ENCODE measurements at places on chromosomes 7 and 10.

GRCh38 chr7:74514131-74514591, 60.5 kb downstream of the GTF2IRD1 start:
- DNase-seq = no peak

- DNase-seq = no peak
Measured at GRCh38 chr10:109889867-109890266, 33.4 kb downstream of the XPNPEP1 start.

- DNase-seq = no peak
Measured at GRCh38 chr10:76357726-76358415, 926.4 kb downstream of the LRMDA start.

GRCh38 chr10:3783682-3784432, 1.2 kb downstream of the KLF6 start:
- no peak for DNase-seq

DNA sequence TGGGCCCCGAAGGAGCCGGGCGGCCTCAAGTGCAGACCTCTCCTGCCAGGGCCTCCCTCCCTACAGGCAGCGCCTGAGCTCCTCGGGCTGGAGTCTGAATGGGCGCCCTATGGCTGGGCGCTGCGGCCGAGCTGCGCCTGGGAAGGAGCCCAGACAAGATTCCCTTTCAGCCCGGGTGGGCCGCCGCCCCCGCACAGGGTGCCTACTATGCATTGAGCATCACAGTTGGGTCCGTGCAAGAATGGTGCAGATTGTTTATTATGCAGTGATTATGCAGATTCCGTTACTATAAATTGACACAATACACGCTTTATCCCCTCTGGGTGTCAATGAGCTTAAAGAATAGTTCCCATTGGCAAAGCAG, 77.2 kb upstream of the PDGFA start:
- DNase-seq = no peak

DNA sequence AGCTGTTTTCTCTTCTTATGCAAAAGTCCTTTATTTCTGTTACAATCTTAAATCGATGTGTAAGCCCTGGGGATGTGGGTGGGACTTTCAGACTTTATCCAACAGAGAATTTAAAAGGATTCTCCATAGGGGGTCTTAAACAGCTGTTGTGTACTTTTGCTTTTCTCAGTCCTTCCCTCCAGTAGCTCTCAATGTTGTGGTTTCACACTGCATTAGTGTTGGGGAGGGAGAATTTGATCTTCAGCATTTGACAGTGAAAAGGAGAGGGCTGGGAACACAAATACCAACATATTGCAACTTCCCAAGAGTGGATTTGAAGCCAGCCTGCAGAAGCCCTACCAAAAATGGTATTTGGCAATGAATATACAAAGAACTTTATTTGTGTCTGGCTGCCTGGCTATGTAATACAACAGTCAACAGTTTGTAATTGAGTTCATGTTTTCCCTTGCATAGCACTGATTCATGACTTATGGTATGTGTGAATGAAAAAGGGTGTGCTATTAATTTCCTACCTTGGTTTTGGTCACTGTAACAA, 80.1 kb upstream of the CAPZA2 start:
- DNase-seq = no peak

GRCh38 chr7:134782121-134782623, 2.7 kb downstream of the CALD1 start:
- no peak for DNase-seq

DNA sequence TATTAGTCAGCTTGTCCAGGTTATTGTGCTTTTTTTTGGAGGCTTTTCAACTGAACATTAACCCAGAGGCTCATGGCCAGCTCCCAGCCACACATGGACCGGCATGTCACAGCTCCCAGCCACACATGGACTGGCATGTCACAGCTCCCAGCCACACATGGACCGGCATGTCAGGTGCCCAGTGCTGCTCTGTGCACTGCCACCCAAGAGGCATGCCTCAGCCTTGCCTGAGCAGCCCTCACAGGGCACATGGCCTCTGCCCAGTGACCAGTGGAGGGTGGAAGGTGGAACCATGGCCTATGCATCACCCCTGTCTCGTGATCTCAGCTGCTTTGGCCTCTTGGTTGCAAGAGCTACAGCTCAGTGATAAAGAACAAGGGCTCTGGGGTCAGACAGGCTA, 119.8 kb downstream of the OAT start:
- DNase-seq = no peak

- DNase-seq = no peak
Measured at GRCh38 chr10:126618466-126618865, 52.0 kb downstream of the C10orf90 start.

DNA sequence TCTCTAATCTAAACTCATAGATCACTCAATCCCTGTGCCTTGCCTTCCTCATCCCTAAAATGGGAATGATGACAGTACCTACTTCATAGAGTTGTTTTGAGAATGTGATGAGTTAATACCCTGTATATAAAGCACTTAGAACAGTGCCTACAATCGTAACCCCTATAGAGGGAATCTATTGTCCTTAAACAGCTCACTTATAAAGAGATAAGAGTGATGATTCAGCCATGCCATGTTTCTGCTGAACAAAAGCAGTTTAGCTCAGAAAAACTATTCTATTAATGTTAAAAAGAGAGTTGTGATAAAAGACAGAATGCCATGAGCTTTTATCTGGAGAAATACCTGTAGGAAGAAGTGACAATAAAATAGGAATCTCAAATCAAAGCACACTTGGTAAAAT, 63.6 kb downstream of the CUBN start:
- no peak for DNase-seq

DNA sequence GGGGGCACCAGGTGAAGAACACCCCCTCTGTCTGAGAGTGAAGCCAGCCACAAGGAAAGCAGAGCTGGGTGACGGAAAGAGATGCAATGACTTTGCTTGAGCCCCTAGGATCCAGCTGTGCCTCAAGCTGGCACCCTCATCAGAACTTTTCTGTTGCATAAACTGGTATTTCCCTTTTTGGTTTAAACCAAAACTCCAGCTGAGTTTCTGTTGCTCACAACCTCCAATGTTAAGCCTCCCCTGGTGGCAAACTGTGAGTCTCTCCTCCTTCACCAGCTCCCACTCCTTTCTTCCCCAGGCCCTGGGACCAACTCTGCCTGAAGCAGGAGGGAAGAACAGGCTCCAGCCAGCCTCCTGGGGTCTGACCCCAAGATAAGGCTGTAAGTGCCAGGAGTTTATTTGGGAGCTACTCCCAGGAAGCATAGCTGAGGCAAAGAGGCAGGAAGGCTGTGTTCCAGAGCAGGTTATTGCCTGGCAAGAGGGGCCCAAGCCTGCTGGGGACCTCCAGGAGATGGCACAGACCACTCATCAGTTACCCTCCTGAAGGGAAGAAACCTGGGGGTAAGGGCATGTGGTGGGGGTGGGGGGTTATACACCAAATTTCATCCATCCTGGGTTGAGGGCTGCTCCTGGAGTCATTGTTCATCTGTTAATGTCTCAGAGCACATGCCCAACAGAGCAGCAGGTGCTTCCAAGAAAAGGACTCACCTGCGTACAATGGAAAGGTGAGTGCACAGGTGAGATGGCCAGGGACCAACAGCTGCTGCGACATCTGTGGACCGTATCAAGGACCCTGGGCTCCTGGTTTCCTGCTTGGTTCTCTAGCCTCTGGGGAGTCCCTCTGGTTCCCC, 73.3 kb upstream of the NANOS1 start:
- no peak for DNase-seq

DNA sequence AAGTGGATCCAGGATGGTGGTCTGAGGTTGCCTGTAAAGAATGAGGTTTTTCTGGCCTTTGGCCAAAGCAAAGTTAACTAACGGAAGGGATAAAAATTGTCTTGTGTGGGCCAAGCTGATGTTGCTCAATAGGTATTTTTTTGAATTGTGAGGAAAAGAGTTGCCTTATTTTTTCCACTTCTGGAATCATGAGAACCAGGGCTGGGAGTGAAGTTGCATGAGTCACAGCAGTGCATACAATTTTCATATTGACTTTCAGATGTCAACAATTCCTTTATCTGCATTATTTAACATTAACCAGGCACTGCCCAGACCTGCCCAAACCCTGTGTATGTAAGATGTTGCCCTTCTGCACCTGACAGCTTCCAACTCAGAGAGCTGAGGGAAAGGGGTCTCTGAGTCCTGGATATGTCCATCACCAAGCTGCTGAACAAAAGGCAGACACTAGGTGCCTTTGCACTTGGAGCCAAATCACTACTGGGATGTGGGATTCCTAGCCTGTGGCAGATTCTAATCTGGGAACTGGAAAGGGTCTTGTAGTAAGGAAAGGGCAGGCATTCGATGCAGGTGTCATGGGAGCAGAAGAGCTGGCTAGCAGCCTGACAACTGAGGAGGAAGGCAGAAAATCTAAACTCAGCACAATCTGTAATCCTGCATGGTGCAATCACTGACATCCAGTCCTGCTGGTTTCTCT, 52.3 kb upstream of the SLC35B4 start:
- DNase-seq = no peak

DNA sequence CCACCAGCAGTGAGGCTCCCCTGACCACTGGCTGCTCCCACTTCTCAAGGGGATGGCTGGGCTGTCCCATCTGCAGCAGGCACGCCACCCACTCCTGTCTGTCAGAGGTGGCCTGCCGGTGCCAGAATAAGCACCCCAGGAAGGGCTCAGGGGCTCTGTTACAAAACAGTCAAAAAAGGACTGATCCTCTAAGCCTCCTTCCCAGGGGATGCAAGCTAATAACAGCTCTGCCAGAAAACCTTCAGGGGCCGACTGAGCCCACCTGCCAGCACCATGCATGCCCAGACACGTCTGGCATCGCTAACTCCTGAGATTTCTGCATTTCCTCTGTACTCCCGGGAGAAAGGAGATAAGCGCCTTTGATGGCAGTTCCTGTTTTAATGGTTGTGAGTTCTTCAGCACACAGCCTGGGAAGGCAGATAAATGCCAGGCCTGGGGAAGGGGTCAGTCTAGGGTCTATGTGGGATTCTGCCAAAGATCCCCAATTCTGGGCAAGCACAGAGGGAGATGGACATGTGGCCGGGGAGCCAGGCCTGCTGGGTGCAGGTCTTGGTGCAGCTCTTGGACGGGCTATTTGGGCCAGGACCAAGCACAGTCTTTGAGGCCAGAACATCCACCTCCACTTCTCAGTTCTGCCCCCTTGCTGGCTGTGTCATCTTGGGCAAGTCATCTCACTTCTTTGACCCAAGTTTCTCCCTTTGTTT, 128.4 kb downstream of the ARHGAP22 start:
- no peak for DNase-seq

- no peak for DNase-seq
Measured at GRCh38 chr10:49008091-49008490, 68.5 kb upstream of the LRRC18 start.

DNA sequence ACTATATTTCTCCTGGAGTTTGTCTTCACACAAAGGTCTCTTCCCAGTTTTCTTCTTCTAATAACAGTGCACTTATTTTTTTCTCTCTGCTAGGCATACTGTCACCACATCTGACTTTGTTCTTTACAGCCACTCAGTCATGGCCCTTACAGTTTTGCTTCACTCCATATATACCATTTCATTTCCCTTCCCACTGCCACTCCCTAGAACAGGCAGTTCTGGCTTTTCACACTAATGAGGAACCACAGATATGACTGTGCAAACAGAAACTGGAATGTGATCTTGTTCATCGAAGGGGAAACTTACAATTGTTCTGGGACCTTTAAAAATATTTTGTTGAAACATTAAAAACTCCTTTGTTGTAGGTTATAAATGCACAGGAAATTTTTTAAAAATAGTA, 67.3 kb downstream of the EPDR1 start:
- DNase-seq = no peak

DNA sequence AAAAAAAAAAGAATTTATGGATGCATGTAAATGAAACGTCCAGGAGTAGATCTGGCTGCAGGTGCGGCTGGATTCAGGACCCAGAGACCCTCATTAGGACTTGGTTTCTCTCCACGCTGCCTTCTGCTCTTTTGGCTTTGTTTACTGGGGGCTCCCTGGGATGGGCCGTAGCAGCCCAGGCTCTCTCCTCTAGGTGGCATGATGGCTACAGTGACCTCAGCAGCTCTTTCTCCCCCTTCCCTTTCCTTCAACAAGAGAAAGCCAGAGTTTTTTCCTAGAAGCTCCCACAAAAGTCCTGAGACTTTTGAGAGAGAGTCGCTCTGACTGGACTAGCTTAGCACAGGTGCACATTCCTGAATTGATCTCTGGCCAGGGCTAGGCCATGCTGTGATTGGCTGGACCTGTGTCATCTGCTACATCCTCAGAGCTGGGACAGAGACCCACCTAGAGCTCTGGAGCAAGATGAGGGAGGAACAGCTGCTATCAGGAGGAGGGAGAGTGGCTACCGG, 67.8 kb upstream of the PDCD4 start:
- no peak for DNase-seq

DNA sequence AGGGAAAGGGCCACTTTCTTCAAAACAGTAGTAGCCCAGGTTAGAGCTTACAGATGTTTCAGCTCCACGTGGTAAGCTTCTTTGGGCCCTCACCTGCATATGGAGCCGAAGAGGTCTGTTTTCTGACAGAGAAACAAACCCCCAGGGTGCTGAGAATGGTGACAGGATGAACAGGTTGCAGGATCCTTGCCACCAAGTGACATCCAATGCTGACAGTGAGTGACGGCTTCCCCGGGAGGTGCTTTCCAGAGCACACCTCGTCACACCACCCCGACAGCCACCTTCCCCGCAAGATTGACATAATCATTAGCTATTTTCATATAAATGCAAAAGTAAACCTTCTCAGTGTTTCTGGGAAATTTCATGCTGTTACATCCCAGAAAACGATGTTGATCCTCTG, 109.3 kb upstream of the BTBD16 start:
- no peak for DNase-seq

DNA sequence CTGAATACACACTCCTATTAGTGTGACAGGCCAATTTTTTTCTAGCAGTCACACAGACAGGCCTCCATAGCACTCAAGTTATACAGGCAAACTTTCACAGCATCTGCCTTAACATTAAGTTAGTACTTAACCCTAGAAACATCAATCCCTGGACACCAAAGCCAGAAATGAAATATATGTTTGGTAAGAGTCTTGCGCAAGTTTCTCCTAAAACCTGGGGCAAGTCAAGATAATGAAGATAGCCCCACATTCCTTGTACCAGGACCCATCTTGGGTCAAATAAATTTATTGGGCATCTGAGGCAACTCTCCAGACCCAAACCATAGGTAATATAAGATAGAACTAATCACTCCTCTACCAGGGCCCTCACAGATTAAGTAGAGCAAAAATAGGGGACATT, 70.8 kb upstream of the ZNF92 start:
- no peak for DNase-seq

DNA sequence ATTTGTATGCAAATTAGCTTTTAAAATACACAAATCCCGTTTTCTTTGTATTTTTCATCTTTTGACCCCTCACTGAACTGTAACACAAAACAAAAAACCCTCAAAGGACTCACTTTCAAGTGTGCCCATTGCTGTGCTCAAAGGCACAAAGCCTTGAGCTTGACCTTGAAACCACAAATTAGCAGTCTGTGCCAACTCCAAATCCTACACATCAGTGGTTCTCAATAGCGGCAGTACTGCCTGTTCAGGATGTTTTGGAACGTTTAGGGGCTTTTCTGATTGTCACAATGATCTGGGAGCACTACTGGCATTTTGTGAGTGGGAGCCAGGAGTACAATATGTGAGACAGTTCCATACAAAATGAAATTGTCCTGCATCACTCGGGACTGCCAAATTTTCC, 55.5 kb downstream of the KDM7A start:
- DNase-seq = no peak

GRCh38 chr10:26746061-26746460, 48.6 kb downstream of the PDSS1 start:
- no peak for DNase-seq

Data from CMK (cell line).